ENCODE measurements at places on chromosomes 5 and 9. TPM values are rescaled to one million over a fixed set of nuclear protein-coding genes. Genes with fewer than 3 reads are reported as not detected.

DNA sequence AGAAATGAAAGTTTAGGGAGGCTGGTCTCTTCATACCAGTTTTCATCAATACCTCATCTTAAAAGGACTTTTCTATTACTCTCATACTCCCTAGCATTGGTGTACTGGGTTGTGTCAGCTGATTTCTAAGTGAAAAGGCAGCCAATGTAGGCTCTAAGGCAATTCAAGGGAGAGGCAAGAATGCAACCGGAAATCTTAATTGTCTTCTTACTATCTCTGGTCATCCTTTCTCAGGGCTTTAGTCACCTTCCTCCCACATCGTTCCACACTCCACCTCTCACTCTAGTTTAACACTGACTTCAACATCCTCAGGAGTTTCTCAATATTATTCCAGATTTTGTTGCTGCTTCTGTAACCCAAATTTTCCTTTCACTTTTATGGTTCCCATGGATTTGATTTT lies 281.8 kb upstream of the RFX3 start:
- DNase-seq, result no peak

GRCh38 chr9:20930836-20931235 lies 100.6 kb downstream of the HACD4 start:
- no peak for DNase-seq

- DNase-seq, result no peak
These were observed 24.0 kb downstream of the ADAMTSL2 start for GRCh38 chr9:133558191-133559126.

DNA sequence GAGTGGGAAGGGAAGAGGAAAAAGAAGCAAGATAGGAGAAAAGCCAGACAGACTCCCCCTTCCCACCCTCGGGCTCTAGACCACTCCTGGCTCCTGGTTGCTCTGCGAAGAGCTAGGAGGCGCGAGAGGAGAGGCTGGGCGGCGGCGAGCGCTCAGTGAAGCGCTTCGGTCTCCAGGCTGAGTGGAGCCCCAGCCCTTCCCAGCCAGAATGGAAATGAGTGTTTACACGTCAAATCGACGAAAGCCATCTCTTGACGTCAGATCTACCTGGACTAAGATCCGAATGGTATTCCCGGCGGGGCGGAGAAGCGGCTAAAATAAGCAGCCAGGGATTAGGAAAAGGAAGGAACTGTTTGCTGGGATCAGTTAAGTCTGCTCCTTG lies at the start of gene PCSK1:
PCSK1 (minus strand) TSS at position 183 of the 382 bp plus-strand sequence. CDS start 206 bp downstream, outside the sequence.
- no peak for DNase-seq

GRCh38 chr5:2196989-2197619 lies 314.4 kb upstream of the IRX4 start:
- peak; percentile 52 for DNase-seq

- DNase-seq, result no peak
These were observed 200.9 kb downstream of the MEF2C start for GRCh38 chr5:88682131-88682530.

- no peak for DNase-seq
These were observed 6.3 kb downstream of the IFNA21 start for GRCh38 chr9:21160178-21160577.

GRCh38 chr5:108749128-108749861 lies 1.6 kb downstream of the FER start:
- peak; percentile 79 for DNase-seq

- DNase-seq, result no peak
These were observed 72.3 kb downstream of the XRCC4 start for GRCh38 chr5:83149671-83150070.

DNA sequence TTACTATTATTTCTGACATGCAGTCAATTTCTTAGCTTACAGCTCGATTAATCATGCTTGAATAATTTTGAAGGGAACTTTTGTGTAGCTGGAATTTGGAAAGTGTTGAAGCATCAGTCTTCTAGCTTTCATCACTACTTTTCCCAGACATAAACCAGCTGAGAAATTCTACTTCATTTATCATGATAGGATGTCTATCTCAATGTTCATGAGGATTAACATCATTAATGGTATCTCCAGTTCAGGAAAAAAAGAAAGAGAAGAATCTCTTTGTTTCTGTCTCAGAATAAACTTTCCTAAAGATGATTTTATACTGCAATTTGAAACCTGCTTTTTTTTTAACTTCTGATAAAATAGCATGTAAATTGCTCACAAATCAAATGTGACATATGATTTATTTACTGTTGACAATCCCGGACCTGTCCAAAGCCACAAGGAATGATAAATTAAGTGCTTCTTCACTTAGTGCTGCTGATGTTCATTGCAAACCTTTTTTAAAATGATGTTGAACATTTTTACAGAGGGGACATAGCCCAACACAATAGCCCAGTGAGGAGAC lies 412.1 kb upstream of the CLINT1 start:
- DNase-seq, result no peak

DNA sequence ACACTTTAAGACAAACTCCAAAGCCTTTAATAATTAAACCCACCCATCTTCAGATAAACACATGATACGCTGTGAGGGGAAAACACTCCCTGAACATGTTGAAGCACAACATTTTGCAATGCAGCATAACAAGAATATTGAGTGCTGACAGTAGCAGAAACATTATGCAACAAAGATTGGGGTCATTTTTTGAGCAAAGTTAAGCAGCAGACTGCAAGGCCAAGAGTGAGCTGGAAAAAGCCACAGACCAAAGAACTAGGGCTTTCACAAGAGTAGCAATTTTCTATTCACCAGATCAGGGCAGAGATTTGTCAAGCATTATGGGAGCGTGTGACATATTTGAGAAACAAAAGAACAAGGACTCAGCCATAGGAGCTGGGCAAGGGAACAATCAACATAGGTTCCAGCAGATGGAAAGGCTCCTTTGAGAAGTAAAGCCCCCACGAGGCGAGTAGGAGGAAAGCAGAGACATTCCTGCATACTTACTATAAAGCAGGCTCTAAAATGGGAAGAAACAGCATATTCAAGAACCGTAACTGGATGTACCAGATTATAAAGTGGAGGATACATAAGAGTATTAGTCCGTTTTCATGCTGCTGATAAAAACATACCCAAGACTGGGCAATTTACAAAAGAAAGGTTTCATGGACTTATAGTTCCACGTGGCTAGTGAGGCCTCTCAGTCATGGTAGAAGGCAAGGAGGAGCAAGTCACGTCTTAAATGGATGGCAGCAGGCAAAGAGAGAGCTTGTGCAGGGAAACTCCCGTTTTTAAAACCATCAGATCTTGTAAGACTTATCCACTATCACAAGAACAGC lies 4.8 kb upstream of the TTC23L start:
- DNase-seq, result no peak

GRCh38 chr9:131103024-131103423 lies 6.7 kb downstream of the AIF1L start:
- no peak for DNase-seq

- DNase-seq, result peak; percentile 7
These were observed 548 bp downstream of the CEP120 start for GRCh38 chr5:123422433-123423277.

GRCh38 chr5:76137887-76138542 lies 54.8 kb downstream of the SV2C start:
- no peak for DNase-seq

- DNase-seq, result no peak
These were observed 94.5 kb downstream of the TMC1 start for GRCh38 chr9:72615931-72616330.

- no peak for DNase-seq
These were observed 212.3 kb upstream of the DAPK1 start for GRCh38 chr9:87285183-87285850.

SLC6A3 gene
- total RNA-seq, result 0.67 TPM

TGFBI gene
- total RNA-seq, result 19.6 TPM

PDGFRB gene
- total RNA-seq, result 101 TPM

ITK gene
- 2.6 TPM for total RNA-seq

GNAQ gene
- total RNA-seq, result 58.0 TPM

IRX1 gene
- total RNA-seq, result 0.38 TPM

AJM1 gene
- total RNA-seq, result 0.83 TPM

SLC1A3 gene
- total RNA-seq, result 14.0 TPM

DOLK gene
- 25.2 TPM for total RNA-seq

OR1Q1 gene
- total RNA-seq, result not detected

LRRC19 gene
- total RNA-seq, result not detected

All from thyroid gland (tissue), 4 donors.